Keratinocyte (primary cell): ENCODE measurements at places on chromosomes 1 and 21. TPM values are rescaled to one million over a fixed set of nuclear protein-coding genes. Genes with fewer than 3 reads are reported as not detected.

The IL19 gene
- not detected in 3 replicates for polyA plus RNA-seq

The EXTL1 gene
- polyA plus RNA-seq = 0.11 to 0.13 TPM in 2 of 3 replicates, not detected in the other

The TCHHL1 gene
- polyA plus RNA-seq = 0.08 TPM in 1 of 3 replicates, not detected in the others

The CASZ1 gene
- 2.8 to 5.0 TPM (median 4.4 TPM) in 3 replicates for polyA plus RNA-seq

The SPRR1A gene
- polyA plus RNA-seq = 5.5 to 35.0 TPM (median 18.0 TPM) in 3 replicates

The NPHS2 gene
- not detected in 3 replicates for polyA plus RNA-seq

The LAPTM5 gene
- polyA plus RNA-seq = 0.18 to 0.40 TPM (median 0.25 TPM) in 3 replicates

The TRAF3IP3 gene
- 0.08 to 0.16 TPM in 2 of 3 replicates, not detected in the other for polyA plus RNA-seq

The RER1 gene
- 242 to 297 TPM (median 254 TPM) in 3 replicates for polyA plus RNA-seq

- DNase-seq = no peak
Observed at GRCh38 chr21:46054451-46054881, 43.4 kb upstream of the COL6A2 start.

DNA sequence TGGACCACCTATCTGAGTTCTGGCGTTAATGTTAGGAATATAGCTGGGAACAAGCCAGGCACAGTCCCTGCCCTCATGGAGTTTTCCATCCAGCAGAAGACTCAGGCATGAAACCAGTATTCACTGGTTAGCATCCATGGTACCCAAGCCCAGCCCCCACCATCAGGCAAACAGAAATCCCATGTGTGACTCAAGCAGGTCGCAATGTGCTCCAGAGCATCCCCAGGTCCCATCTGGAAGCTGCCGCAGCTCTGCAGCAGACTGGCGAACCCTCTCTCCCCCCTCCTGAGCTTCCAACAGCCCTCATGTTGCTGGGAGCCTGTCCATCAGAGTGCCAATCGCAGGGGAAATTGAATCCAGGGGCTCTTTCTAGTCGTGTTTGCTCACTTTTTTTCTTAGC is 174.2 kb downstream of the RRAGC start:
- no peak for DNase-seq

- no peak for DNase-seq
Observed at GRCh38 chr1:166330096-166330495, 163.3 kb upstream of the FAM78B start.

DNA sequence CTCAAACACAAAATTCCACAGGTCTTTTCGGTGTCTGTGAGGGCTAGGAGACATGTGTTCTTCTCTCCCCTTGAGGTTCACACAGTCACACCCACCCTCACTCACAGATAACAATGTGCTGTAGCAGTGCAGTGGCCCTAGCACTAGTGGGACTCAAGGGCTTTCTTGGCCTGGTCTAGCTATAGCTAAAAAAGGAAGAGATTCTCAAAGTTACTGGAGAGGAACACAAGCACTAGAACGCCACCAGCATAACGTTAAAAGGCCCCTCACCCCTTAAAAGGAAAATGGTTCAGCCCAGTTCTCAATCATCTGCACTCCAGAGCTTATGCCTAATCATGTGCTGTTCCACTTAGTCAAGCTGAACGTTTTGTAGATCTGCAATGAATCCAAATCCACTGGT is 39.5 kb downstream of the RGS8 start:
- DNase-seq = no peak

GRCh38 chr1:156225677-156226014 is 12.8 kb downstream of the PMF1 start:
- DNase-seq = no peak

DNA sequence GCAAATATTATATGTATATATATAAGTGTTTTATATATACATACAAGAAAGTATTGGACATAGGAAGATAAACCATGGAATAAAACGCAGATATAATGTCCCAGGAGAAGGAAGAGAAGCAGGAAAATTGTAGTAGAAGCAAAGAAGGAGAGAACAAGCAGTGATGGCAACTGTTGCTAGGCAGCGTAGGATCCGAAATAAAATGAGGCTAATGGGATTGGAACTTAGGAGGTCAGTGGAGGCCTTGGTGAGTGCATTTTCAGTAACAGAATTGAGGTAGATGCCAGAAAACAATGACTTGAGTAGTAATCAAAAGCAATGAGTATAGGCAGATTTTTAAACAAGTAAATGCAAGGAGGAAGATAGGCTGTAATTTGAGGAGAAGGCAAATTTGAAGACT is 265.8 kb downstream of the LRRC7 start:
- no peak for DNase-seq

- no peak for DNase-seq
Observed at GRCh38 chr1:235358899-235359298, 8.3 kb upstream of the TBCE start.

- DNase-seq = no peak
Observed at GRCh38 chr1:81156887-81157286, 643.8 kb upstream of the ADGRL2 start.

- no peak for DNase-seq
Observed at GRCh38 chr1:241802863-241803262, 45.1 kb upstream of the EXO1 start.

GRCh38 chr1:41014871-41015270 is 6.7 kb downstream of the SLFNL1 start:
- no peak for DNase-seq

- no peak for DNase-seq
Observed at GRCh38 chr1:39620659-39621165, 18.7 kb downstream of the HEYL start.

DNA sequence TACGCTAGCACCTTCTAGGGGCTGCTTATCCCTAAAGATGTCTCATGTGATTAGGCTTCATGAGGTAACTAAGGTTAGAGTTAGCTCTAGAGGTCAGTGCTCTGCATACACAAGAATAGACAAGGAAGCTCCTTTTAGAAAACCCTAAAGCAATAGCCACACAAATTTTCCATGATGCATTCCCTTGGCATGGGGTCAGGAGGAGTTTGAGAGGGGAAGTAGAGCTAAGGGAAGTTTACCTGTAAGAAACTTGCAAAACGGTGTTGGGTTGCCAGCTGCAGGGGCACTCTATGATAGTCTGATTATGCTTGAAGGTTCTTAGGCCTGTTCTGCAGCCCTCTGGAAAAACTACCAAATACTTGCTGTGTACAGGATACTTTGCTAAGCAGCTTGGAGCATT is 39.0 kb upstream of the A3GALT2 start:
- DNase-seq = no peak

GRCh38 chr1:218224101-218224500 is 61.0 kb upstream of the RRP15 start:
- no peak for DNase-seq

- no peak for DNase-seq
Observed at GRCh38 chr1:224317383-224318045, 12.5 kb downstream of the NVL start.

GRCh38 chr1:109191377-109191776 is 22.3 kb upstream of the SARS1 start:
- no peak for DNase-seq

GRCh38 chr1:40944326-40944725 is 35.2 kb upstream of the CTPS1 start:
- peak; percentile 45 for DNase-seq

- DNase-seq = no peak
Observed at GRCh38 chr1:69315823-69316222, 251.9 kb upstream of the LRRC7 start.

- DNase-seq = no peak
Observed at GRCh38 chr1:237953238-237953637, 62.5 kb upstream of the ZP4 start.

GRCh38 chr1:53627666-53628065 is 111.3 kb downstream of the GLIS1 start:
- DNase-seq = no peak

DNA sequence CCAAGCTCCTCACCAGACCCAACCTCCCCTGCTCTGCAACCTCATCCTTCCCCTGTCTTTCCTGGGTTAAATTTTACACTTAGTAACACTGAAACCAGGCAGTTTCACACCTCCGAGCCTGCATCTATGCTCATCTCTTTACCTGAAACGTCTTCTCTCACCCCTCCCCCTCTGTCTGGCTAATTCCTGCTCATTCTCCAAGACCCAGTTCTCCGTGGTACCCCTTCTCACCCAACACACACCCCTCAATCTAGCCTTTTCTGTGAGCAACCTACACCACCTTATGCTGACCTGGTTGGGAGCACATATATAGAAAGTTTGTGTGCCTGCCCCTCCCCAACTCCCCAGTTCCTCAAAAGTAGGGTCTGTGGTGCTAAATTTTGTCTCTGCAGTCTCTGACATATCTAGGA is 3.7 kb upstream of the KIAA1614 start:
- no peak for DNase-seq
